Activated CD4-positive, alpha-beta T cell treated with anti-CD3 and anti-CD28 coated beads, Interleukin-10, Interleukin-2, amounts not matched to agents 100 ng/mL and 50 ng/mL, durations not matched to agents 16 hours and 8 hours (primary cell): ENCODE measurements at places on chromosomes 2 and 18.

DNA sequence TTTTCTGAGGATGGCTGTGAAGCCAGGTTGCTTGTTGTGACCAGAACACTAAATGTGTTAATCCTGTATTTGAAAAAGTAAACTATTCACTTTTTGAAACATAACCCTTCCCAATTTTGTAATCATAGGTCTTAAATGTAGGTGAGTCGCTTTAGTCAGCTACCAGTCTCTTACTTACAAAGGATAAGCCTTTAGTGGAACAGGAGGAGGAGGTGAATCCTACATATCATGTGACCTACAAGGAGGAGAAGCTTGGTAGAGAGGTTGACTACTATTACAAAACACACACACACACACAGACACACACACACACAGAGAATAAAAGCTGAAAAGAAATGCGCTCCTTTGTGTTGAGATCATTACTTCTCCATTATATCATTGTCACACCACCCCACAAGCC lies 59.9 kb upstream of the SPAG16 start:
- no peak for DNase-seq

GRCh38 chr2:31563273-31563839 lies 17.4 kb downstream of the SRD5A2 start:
- DNase-seq, result no peak

GRCh38 chr2:231820786-231821303 lies 34.6 kb downstream of the COPS7B start:
- no peak for DNase-seq

GRCh38 chr18:79107886-79108285 lies 38.7 kb downstream of the ATP9B start:
- DNase-seq, result no peak

DNA sequence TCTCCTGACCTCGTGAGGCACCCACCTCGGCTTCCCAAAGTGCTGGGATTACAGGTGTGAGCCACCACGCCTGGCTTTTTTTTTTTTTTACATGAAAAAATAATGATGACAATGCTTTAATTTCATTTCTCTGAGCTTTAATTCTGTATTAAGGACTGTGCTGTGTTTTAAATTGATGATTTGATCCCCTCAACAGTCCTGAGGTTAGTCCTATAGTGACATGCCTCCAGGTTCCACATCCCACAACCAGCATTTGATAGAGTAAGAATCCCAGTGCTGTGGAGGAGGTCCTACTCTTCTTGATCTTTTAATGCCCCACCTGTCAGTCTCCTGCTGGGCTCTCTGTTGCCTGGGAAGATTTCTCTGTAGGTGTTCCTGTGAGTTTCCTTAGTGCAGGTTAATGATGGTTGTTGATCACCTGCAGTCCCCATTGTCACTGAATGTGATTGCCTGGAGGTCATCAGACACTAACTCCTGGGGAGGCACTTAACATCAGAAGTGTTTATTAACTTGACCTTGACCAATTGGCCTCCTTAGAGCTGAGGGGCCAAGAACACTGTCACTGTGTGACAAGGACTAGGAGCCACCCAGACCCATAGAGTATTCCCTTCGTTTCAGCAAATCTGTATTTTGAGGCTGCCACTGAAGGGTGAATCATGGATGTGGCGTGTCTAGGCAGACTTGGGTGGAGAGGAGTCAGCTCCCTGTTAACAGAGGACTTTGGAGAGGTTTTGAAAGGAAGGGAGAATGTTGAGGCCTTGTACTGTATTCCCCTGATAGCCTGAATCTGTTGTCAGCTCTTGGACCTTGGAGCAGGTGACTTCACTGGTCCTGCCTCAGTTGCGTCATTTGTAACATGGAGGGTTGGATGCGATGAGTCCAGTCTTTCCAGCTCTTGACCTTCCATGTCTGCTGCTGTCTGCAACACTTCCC lies 11.5 kb downstream of the ASAP2 start:
- DNase-seq, result no peak

GRCh38 chr2:208182835-208183234 lies 7.0 kb downstream of the C2orf80 start:
- no peak for DNase-seq

DNA sequence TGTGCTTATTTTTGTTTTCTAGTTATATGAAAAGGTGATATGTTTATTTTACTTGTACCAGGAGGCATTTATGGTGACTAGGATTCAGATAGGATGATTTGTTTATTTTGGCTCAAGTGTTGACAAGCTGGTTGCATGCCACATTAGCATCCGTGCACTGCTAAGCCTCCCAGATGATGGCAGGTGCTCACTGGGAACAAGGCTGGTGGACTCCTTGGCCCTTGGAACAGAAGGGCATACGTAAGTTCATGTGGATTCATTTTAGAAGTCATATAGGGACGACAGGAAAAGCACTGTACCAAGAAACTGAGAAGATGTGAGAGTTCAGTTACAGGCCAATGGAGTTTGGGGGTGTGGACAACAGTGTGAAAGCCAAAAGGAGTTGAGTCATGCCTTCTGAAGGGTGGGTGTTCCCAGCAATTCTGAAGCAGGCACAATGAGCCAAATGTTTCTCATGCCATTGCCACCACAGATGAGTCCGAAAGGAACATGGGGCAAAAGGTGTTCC lies 166.2 kb downstream of the PHLPP1 start:
- DNase-seq, result peak; percentile 47

DNA sequence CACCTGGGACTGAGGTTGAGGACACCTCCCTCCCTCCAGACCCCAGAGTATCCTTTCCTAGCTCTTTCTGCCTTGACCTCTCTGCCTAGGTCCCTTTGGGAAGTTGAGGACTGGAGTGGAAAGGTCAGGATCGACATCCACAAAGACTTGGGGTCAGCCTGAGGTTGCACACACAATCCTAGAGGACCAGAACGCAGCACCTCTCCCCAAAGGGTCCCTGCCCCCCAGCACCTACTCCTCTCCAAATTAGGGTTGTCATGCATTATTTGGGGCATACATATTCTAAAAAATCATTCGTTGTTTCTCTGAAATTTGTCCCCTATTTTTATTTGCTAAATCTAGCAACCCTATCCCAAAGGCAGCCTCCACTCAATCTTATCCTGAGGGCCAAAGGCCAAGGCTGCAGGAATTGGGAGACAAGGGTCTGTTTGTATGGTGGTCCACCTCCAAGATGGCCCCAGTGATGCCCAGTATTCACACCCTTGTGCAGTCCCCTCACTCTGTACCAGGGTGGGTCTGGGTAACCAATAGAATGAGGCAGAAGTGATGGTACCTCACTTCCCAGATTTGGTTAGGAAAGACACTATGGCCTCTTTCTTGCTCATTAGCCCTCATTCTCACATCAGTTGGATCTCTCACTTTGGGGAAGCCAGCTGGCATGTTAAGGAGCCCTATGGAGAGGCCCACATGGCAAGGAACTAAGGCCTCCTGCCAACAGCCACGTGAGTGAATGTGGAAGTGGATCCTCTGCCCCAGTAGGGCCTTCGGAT lies 3.5 kb upstream of the CHRNG start:
- DNase-seq, result no peak

GRCh38 chr18:39403121-39403520 lies 1837.5 kb upstream of the CELF4 start:
- no peak for DNase-seq
